ENCODE measurements at places on chromosomes 4 and X. TPM values are rescaled to one million over a fixed set of nuclear protein-coding genes. Genes with fewer than 3 reads are reported as not detected.

DGAT2L6 gene
- not detected for total RNA-seq

LAP3 gene
- 68.2 TPM for total RNA-seq

GNRHR gene
- total RNA-seq, result not detected

DNA sequence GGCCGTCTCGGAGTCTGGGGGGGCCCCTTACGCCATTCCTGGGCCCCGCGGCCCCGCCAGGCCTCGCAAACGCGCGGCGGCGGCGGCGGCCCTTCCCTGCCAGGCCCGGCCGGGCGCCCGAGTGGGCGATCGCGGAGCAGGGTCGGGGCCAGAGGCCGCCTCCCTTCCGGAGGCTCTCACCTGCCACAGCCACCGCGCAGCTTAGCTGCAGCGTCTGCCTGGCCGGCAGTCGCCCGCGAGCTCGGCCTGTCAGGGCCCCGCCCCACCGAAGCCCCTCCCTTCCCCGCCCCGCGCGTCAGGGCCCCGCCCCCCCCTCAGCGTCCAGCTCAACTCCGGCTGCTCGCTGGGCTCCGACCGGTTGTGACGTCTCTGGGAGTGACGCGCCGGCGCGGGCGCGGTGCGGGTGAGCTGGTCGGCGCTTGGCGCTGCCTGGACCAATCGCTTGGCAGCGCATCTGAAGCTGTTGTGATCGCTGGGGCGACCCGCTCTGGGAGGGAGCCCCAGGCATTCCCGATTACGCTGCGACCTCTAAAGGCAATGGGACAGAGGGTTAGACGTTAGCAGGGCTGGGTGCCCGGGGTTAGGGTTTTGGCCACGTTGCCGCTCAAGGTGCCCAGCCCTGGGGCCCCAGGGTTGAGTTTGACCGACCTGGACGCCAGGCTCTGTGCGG is at the start of gene SLC10A3:
Gene SLC10A3, minus strand, starts transcription at position 216 of the 670 bp plus-strand sequence. CDS start 1,689 bp downstream, outside the sequence.
- DNase-seq, result peak; percentile 98

GRCh38 chr4:48954314-48954713 is 31.8 kb upstream of the CWH43 start:
- no peak for DNase-seq
